HCT116 (cell line): ENCODE measurements at places on chromosomes 13 and 19. TPM values are rescaled to one million over a fixed set of nuclear protein-coding genes. Genes with fewer than 3 reads are reported as not detected.

GRCh38 chr13:58978331-58978730, 1185.4 kb downstream of the DIAPH3 start:
- DNase-seq: no peak

DNA sequence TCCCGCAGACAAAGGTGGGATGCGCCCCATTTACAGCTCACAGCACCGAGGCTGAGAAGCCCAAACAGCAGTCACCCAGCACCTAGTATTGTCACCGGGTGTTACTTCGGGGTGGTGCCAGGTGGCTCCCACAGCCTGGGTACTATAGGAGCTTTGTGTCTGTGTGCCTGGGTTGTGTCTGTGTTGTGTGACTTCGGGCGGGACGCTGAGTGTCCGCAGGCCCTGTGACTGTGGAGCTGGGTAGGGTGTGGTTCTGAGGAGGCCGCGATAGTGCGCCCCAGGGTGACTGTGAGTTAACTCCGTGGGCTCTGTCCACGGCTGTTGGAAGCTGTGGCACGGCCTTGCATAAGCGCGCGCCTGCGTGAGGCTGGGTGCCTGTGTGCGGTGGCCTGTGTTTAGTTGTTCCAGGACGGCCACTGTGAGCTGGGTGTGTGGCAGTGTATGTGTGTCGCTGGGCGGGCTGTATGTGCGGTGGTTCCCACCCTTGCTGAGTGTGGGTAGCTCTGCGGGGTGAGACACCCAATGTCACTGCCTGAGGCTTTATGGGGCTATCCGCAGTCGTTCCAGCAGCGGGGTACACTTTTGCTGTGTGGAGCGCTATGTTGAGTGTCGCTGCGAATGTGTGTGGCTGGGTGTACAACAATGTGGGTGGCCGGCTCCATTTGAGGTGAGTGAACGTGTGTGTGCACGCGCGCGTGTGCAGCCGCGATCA, 559 bp upstream of the SSBP4 start:
- DNase-seq: no peak

DNA sequence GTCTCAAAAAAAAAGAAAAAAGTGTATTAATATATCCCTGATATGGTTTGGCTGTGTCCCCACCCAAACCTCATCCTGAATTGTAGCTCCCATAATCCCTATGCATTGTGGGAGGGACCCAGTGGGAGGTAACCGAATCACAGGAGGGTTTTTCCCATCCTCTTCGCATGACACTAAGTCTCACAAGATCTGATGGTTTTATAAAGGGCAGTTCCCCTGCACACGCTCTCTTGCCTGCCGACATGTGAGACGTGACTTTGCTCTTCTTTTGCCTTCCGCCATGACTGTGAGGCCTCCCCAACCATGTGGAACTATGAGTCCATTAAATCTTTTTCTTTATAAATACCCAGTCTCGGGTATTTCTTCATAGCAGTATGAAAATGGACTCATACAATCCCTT, 17.7 kb downstream of the STK24 start:
- DNase-seq: no peak

DNA sequence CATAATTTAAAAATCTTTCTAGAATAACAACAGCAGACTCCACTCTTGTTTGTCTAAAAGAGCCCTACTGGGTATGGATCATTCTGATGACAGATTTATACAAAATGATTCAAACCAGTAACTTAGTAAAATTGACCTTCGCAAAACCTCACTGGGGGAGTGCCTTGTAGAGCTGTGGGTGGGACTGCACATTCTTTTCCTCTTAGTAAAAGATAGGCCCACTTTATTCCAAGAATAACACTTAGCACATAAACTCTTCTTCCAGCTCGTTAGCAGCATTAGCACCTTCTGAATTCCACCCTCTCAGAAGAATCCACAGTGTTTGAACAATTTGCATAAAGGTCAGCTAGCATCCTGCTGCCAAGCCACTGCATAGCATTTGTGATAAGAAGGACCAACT, 106.8 kb downstream of the STOML3 start:
- no peak for DNase-seq

GRCh38 chr13:79353693-79354092, 52.4 kb downstream of the RBM26 start:
- DNase-seq: no peak

The NLRP11 gene
- 0.86 TPM for total RNA-seq

DNA sequence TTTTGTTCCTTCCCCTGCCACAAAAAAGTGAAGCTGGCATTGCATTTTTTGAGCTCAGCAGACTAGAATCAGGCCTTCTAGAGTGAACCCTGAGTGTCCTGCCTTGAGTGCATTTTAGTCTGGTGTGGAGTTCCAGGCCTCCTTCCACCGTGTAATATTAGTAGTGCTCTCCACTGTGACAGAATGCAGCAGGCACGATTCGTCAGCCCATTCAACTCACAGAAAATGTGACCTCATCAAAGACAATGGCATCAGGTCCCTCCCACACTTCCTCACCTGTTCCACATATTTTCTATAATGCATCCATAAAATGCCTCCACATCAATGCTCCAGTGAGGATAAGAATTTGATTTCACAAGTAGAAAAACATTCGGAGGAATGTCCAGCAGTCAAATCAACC, 227.6 kb downstream of the FGF9 start:
- no peak for DNase-seq

The MRPL4 gene
- total RNA-seq: 146 TPM

- DNase-seq: no peak
Measured at GRCh38 chr13:36395280-36395679, 37.0 kb upstream of the CCNA1 start.

The SIGLEC8 gene
- not detected for total RNA-seq

DNA sequence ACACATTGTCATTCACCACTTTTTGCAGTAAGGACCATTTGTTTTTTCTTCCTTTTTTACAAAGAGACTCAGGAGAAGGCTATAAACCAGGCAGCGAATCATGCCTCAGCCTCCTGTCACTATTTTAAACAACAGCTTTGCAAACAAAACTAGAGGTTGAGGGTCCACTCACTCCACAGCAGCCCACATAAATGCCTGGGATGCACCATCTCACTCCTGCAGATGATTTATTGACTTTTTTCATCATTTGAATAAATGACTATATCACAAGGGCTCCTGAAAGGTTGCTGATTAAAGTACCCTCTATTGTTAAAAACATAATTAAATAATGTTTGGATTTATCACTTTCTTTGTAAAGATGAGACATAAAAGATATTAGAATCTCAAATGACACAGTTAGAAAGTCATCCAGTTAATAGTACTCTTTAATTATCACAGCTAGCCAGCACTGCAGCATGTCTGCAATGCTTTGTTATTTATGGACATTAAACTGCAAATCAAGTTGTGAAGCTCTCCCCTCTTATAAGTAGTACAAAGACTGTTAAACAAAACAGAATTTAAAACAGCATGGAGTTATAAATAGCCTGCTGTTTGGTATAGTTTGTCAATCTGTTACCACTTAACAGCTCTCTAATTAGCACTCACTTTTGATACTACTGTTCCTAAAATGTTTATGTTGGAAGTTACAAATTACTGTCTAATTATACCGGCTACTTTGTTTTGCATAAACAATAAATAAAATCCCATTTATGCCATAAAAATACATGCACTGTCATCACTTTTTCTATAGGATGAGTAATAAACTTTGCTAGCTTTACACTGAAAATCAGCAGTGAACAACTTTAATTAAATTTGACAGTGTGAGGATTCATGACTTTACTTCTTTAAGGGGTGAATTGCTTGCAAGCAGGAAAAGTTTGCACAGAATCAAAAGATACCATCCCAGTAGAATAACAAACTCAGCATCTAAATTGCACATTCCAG, 853.2 kb downstream of the UQCRFS1 start:
- no peak for DNase-seq

- DNase-seq: no peak
Measured at GRCh38 chr13:74774264-74774663, 640.1 kb upstream of the KLF12 start.

DNA sequence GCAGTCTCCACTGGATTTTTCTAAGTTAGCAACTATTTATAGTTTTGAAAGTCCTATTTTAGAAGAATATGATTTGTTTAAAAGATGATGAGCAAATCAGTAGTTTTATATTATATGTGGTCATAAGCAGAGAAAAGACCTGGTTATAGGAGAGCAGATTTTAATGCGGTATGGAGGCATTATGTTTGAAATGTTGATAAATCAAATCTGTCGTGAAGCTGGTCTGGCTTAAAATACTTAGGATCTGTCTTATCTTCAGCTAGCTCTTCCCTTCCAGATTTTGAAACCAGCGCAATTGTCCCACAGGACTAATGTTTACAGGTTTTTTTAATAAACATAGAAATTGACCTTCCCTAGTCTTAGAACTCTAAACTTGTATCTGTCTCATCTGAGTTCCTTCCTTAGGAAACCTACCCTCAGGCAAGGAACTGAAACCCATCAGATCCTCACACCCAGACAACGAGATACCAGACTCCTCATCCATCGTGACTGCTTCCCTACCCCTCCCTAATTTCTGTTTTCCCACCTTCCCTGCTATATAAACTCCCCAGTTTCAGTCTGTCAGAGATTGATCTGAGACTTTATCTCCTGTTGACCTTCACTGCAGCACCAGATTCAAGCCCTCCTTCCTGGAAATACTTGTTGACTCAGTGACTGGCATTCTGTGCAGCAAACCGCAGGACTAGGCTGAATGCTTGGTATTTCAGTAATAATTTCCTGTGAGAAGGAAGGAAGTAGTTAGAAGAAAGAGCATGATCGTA, 37.8 kb upstream of the CXCL17 start:
- no peak for DNase-seq

GRCh38 chr19:11763611-11764010, 3.2 kb upstream of the ZNF441 start:
- no peak for DNase-seq

GRCh38 chr19:11014403-11014911, 53.6 kb downstream of the SMARCA4 start:
- no peak for DNase-seq

GRCh38 chr13:20814224-20814910, 40.6 kb upstream of the EEF1AKMT1 start:
- no peak for DNase-seq

- DNase-seq: no peak
Measured at GRCh38 chr19:531753-532560, at the start of gene CDC34. CDC34 (plus strand) TSS chr19:531760; CDS start chr19:531932, 172 bp downstream.

DNA sequence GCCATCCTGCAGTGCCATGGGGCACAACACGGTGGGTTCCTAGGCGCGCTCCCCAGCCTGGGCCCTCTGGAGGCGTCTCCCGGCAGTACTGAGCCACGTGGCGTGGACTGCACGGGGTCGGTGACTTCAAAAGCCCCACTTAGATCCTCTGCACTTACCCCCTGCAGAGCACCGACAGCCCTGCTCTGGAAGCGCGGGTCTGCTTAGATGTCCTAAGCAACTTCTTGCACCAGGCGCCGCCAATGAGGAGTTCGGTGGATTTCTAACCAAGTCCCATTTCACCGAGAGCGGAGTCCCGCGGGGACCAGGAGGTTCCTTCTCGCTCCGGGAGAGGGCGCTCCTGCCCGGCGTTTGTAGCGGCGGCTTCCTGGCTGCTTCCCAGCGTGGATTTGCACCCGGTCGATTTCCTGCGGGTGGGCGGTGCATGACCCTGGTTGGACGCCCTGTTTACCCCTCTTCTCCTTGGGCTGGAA, 25.2 kb upstream of the ZNF845 start:
- DNase-seq: no peak
